ENCODE measurements at places on chromosomes 6 and 20. TPM values are rescaled to one million over a fixed set of nuclear protein-coding genes. Genes with fewer than 3 reads are reported as not detected.

- peak; percentile 57 for DNase-seq
Measured at GRCh38 chr6:49531774-49532569, 18.5 kb upstream of the C6orf141 start.

DNA sequence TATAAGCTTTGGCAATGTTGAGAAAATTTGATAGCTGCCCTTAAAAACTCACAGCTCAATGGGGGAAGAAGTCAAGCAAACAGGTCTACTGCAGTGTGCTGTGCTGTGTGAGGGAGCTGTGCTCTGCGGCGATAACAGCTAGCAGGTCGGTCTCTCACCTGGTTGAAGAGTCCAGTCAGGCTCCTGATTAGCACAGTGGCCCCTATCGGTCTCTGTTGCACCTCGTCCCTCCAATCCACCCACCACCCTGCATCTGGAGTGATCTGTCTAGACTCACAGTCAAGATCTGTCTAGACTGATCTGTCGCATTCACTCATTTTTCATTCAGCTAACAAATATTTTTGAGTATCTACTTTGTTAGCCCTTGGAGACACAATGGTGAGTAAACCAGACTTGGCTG, 94.1 kb downstream of the MAP3K7 start:
- DNase-seq = no peak

DNA sequence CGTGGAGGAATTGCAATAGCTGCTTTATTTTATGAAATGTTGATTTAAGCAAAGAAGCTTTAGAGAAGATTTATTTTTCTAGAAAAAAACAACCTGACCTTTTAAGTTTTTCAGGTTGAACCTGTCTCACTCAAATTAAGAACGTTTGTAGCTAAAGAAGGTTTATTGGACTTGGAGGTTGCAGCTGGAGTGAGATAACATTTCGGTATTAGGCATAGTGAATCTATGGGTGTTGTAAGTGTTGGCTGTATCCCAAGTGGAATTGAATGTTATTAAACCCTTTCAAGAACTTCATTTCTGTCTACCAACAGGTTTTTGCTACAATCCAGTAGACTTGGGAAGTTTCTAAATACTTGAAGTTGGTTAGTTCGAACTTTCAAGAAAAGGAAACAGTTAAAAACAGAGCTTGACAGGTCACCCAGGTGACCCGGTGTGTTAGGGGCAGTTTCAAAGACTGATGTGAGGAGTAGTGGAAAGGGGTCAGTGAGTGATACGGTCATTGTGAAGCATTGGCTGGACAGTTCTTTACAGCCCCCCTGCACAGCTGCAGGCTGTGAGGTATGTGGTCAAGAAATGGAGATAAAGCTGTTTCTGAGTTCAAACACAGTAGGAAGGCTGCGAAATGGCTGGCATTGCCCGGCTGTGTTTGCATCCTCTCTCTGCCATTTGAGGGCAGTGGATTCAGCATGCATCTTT, 2.4 kb upstream of the TBCC start:
- peak; percentile 40 for DNase-seq

The DDR1 gene
- total RNA-seq = 131 TPM

The ACTL10 gene
- total RNA-seq = not detected
